ENCODE measurements at places on chromosomes 12 and 14. TPM values are rescaled to one million over a fixed set of nuclear protein-coding genes. Genes with fewer than 3 reads are reported as not detected.
A peak's percentile ranks its signal among the peaks of the same experiment; 100 is the strongest.

DNA sequence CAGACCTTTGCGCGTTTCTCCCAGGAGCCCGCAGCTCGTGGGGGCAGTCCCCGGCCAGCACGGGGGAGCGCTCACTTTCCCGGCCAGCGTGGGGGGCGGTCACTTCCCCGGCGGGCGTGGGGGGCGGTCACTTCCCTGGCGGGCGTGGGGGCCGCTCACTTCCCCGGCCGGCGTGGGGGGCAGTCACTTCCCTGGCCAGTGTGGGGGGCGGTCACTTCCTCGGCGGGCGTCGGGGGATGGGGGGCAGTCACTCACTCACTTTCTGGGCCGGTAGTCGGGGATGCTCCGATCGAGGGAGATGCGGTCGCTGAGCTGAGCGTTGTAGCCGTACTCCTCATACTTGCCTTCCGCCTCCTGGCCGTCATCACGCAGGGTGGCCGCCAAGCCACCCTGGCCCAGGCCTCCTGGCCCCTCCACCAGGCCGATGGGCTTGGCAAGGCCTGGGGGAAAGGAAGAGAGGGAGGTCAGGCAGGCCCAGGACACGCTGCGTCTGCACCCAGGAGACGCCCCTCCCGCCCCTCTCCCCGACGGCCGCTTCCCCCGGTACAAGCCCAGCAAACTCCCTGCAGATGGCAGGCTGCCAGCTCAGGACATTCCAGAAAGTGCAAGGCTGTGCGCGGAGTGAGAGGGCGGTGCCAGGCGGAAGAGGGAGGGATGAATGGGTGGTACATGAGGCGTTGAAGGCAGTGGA lies 43.3 kb downstream of the GALNT9 start:
- no peak for DNase-seq

DNA sequence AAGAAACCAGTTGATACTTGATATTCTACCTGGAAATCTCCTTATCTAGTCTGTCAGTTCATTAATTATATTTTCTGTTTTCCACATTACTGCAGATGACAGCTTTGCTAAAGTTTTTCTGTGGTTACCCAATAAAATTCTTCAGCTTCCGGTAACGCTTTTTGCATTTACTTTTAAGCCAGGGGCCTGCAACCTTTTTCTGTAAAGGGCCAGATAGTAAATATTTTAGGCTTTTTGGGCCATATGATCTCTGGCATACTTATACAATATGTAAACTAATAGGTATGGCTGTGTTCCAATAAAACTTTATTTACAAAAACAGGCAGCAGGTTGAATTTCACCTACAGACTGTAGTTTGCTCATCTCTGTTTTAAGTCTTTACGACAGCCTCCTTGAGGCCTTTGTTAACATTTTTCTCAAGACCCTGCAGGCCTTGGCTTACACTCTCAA lies 48.3 kb downstream of the SPATS2 start:
- no peak for DNase-seq

- DNase-seq, result no peak
Observed at GRCh38 chr12:18439541-18439940, 178.2 kb downstream of the PIK3C2G start.

PIWIL1 gene
- total RNA-seq, result 0.74 TPM

GRCh38 chr12:8089716-8090115 lies 7.6 kb downstream of the NECAP1 start:
- no peak for DNase-seq

DNA sequence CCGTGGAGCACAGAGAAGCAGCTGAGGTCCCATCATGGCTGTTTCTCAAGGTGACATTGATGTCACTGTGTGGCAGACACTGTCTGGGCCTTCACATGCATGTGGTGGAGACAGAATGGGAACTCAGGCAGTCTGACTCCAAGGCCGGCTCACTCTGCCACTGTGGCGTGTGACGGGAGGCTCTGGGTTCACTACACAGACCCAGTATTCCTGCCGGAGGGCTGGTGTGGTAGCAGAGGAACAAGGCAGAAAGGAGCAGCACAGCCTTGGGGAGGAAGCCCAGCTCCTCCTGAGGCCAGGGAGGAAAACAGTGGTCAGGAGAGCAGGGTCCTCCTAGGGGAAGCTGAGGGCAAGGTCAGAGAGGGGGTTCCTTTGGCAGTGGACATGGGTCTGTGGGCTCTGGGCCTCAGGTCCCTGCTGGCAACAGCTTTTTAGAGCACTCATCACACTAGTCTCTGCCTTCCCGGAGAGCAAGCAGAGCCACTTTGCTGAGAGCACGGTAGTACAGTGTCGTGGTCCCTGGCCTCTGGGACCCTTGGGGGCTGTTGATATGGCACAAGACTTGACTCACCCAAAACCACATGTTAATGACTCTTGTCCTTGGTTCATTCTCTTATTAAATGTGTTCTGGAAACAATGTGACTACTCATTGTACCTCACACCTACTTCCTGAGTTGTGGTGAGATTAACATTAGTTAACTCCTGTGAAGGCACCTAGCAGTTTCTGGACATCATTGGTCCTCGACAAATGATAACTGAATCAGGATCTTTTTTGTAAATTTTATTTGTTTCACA lies 21.3 kb downstream of the DCAF4 start:
- no peak for DNase-seq

DNA sequence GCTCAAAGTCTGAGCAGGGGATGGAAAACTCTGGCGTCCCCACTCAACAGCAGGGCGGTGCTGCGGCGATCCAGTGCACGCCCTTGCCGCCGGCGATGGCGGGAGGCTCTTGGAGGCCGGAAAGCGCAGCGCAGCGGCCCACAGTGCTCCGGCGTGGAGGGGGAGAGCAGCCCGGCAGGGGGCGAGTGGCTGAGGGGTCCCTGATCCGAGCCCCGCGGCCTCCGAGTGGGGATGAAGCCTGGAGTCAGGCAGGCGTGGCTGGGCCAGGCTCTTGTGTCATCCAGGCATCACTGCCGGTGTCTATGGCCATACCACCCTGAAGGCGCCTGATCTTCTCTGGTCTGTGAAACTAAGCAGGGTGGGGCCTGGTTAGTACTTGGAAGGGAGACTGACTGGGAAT lies 183.1 kb downstream of the ALG10 start:
- DNase-seq, result no peak

DNA sequence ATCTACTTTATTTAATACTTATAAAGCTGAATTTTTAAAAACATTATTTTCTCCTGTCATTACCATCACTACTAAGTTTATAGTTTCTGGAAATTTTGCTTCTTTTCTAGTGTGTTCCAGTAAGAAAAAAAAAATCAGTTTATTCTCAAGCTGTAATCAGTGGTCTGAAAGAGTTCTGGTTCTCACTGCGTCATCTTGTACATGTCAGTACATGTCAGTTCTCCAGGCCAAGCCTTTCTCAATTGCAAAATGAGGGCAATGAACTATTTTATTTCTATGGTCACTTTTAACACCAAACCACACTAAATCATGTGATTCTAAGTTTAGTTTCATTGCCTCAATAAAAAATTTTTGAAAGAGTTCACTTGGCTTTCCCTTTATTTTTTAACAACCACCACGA lies 468.9 kb upstream of the LRFN5 start:
- DNase-seq, result no peak

DNA sequence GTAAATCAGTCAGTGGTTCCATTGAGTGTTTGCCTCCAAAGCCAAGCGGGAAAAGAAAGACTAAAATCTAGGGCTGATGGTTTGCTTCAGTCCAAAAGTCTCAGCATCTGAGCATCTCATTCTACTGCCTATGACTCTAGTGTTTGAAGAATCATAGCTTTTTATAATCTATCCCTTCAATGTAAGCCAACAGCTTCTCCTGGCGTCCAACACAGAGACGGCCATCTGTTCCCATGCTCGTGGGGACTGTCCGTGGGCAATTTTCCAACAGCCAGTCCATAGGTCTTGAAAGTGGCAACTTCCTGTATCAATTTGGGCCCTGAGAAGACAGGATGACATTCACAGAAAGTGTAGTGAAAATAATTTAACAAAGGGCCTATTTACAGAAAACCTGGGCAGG lies 544.4 kb upstream of the TMEM132C start:
- DNase-seq, result peak; percentile 89

- DNase-seq, result no peak
Observed at GRCh38 chr14:81681541-81681940, 147.9 kb upstream of the SEL1L start.

DNA sequence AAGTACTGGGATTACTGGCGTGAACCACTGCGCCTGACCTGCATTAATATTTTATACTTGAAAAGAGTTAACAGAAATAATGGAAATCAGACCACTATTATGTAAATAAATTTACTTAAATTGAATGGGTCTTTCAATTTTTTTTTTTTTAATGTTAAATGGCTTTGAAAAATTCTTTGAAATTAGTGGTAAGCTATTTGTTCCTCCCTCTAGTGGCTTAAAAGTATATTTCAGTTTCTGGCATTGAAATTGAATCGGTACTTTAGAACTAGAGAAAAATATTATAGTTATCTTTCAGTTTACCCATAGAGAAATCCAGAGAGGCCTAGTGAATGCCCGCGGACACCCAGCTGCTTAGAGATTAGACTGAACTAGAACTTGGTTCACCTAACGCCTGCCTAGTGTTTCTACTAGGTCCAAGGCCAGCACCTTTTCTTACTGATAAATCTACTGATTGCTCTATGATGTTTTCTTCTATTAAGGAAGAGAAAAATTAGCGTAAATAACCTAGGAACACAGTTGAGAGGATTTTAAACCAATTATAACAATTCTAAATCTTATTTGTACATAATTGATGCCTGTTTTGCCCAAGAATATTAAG lies 106.5 kb downstream of the EML1 start:
- no peak for DNase-seq

DNA sequence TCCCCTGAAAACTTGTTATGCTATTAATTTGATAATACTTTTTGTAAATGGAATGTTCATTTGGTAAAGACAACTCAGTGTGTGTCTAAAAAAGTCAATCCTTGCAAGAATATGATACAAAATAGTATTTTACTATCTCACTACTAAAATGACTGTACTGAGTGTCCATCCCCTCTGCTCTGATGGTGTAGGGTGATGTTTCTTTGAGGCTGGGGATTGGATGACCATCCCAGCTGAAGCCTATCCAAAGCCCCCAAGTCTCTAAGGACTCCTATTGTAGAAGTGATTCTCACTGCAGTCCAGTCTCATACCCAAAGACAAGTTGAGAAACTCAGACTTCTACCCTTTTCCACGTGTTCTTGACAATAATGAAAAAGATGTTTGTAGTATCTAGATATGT lies 1128.4 kb downstream of the BCL11B start:
- DNase-seq, result no peak

GRCh38 chr14:104651876-104652260 lies 37.5 kb upstream of the INF2 start:
- DNase-seq, result no peak

- no peak for DNase-seq
Observed at GRCh38 chr12:106648736-106649135, 65.9 kb downstream of the RFX4 start.

- no peak for DNase-seq
Observed at GRCh38 chr12:49253033-49253623, 11.8 kb upstream of the TUBA1C start.

DNA sequence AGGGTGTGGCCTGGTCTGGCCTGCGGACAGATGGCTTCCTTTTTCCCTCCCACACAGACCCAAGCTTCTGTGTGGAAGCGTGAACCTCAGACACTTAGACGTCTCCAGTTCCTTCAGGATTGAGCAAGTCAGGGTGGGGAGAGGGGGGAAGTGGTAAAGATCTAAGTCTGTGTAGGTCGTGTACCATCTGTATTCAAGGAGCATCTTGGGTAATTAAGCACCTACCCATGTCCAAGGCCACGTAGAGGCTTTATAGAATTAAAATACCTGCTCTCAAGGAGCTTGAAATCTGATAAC lies 1.7 kb downstream of the AVIL start:
- DNase-seq, result no peak

KRT74 gene
- not detected for total RNA-seq

- no peak for DNase-seq
Observed at GRCh38 chr14:100321473-100322137, 1.5 kb upstream of the SLC25A47 start.

GRCh38 chr14:54377501-54377900 lies 19.3 kb upstream of the CDKN3 start:
- no peak for DNase-seq

GRCh38 chr12:108839890-108840230 lies 17.5 kb downstream of the SSH1 start:
- peak; percentile 70 for DNase-seq

DNA sequence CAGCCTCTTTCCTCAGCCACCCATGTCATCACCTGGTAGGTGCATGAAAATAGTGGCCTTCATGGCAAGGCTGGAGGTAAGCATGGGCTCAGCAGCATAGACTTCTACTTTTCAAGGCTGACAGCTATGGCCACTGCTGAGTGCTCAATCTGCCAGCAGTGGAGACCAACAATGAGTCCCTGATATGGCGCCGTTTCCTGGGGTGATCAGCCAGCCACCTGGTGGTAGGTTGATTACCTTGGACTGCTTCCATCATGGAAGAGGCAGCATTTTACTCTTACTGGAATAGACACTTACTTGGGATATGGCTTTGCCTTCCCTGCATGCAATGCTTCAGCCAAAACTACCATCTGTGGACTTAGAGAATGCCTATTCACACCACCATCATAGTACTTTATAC lies 39.5 kb upstream of the USP44 start:
- no peak for DNase-seq

DNA sequence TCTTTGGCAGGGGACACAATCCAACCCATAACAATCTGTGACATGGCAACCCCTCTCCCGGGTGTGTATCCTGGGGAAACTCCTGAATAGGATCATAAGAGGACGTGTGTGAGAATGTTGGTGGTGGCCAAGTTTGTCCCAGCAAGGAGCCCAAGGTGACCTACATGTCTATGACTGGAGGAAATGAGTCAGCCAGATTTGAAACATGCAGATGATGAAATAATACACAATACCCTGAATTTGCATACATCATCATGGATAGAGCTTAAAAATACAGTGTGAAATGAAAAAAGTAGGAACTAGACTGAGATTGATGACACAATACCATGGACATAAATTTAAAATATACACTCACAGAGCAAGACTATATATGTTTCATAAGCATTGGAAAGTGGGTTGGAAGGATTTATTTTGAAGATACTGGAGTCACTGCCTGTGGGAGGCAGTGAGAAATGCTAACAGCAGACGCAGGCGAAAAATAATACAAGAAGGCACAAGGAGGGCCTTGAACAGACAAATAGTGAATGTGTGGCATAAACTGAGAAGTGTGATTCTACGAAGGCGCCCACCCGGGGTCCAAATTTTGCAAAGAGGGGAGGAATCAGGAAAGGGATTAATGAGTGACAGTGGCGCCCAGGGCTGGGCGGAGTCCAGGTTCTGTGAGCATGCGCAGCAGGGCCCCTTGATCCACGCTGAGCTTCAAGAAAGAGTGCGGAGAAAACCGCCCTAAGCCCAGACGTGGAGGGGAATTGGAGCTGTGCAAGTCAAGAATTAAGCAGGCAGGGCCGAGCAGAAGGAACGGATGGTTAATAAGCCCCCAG lies 7.0 kb upstream of the MAP1LC3B2 start:
- no peak for DNase-seq

TMEM119 gene
- total RNA-seq, result 0.58 TPM

KRT77 gene
- total RNA-seq, result not detected

GRCh38 chr12:41509271-41510055 lies 321.3 kb downstream of the PDZRN4 start:
- no peak for DNase-seq

DNA sequence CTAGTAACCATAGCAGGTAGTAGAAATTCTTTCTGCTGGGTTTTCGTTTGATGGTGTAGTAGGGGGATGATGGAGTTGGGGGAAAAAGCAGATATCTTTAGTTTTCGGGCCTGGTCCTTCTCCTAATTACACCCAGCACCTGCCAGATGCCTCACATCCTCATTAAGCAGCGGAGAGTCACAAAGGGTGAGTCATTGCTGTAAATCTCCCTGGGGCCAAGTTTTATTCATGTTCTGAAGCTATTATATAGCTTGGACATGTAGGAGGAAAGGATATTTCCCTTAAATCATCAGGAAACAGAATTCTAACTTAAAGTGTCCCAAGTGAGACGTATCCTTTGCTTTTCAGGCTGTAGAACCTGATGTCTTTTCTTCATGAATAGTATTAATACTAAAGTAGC lies 4.9 kb upstream of the NECAP1 start:
- DNase-seq, result no peak
